ENCODE measurements at places on chromosomes 12 and 14.

DNA sequence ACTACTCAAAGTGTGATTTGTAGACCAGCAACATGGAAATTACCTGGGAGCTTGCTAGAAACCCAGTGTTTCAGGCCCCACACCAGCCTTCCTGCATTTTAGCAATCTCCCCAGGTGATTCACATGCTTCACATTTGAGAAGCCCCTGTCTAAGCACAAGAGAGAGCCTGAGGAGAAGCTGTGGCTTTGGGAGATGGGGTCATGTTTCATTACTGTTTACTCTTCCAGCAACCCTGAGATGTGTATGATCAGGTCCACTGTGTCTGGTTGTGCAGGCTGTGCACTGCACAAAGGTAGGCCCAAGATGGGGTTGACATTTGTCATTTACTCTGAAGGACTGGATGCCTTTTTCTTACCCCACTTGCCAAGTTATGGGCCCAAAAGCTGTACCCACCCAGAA, 190.1 kb downstream of the SLC41A2 start:
- DNase-seq = no peak

- DNase-seq = no peak
Observed at GRCh38 chr12:59500335-59500734, 95.5 kb upstream of the SLC16A7 start.

DNA sequence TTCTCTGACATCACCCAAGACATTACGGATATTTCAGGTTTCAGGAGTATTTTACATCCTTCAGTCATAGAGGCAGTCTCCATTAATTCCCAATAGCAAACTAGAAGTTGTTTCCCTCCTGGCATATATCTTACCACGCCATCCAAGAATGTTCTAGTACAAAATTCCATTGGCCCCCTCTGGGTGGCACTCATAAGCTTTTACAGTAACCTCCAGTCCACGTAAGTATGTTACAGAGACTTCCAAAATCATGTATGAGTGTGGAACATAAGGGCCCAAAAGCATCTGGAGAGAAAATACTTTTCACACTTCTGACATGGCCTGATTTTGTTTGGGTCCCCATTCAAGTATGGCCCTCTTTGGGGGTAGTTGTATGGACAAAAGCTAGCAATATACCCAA, 58.1 kb upstream of the DHRS4 start:
- no peak for DNase-seq

DNA sequence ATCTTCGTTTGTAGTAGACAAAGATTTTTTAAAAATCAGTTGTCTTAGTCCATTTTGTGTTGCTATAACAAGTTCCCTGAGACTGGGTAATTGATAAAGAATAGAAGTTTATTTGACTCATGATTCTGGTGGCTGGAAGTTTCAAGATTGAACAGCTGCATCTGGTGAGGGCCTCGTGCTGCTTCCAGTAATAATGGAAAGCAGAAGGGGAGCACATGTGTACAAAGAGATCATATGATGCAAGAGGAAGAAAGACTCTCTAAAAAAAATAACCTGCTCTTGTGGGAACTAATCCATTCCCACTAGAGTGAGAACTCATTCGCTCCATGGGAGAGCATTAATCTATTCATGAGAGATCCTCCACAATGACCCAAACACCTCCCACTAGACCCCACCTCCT, 24.8 kb downstream of the MUCL1 start:
- DNase-seq = no peak

DNA sequence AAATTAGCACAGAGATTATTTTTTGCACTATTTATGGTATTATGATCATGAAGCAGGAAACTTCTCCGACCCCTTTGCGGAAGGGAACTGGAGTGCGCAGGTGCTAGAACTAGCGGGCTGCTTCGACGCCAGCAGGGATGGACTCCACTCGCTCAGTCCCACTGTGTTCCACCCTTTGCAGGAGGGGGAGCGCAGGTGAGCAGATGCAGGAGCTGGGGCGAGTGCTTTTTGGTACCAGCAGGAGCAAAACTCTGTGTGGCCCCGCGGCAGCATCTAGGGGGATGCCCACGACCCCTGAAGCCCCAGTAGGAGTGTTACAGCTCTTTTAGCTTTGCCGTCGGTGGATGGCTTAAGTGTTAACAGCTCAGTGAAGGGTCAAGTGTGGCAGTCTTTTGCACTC, 113.9 kb downstream of the TMEM132D start:
- no peak for DNase-seq

- no peak for DNase-seq
Observed at GRCh38 chr12:69457433-69457832, 12.8 kb upstream of the FRS2 start.

GRCh38 chr14:100522616-100523099, 64.6 kb downstream of the BEGAIN start:
- no peak for DNase-seq

GRCh38 chr12:90938451-90938850, 16.5 kb downstream of the CCER1 start:
- DNase-seq = no peak

- DNase-seq = no peak
Observed at GRCh38 chr12:26126340-26127284, 1.8 kb upstream of the BHLHE41 start.

- no peak for DNase-seq
Observed at GRCh38 chr12:70007687-70008086, 182.7 kb downstream of the MYRFL start.

DNA sequence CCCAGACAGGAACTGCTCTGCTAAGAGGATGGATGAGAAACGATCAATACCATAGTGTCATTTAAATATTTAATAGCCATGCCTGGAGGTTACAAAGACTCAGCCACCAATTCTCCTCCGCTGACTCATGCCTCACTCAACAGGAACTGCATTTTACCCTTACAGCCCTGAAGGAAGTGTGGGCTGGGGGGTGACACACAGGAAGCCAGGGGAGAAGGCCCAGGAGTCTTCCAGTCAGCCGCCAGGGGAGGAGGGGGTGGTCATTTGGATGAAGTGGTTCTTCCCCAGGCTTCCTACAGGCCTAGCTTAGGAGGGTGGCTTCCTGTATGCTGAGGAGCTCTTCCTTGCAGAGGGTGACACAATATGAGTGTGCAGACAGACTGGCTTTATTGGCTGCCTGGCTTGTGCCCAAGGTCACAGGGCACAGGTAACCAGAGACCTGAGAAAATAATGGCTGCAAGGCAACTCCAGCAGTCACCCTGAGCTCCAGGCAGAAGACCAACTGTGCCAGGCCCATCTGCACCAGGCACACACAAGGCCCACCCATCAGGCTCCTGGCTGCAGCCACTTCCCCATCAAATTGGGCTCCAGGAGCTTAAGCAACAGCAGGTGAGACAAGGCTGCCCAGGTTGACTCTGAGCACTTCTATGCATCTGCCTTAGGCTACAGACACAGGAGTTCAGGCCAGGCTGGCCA, 30.6 kb upstream of the RPLP0 start:
- no peak for DNase-seq

DNA sequence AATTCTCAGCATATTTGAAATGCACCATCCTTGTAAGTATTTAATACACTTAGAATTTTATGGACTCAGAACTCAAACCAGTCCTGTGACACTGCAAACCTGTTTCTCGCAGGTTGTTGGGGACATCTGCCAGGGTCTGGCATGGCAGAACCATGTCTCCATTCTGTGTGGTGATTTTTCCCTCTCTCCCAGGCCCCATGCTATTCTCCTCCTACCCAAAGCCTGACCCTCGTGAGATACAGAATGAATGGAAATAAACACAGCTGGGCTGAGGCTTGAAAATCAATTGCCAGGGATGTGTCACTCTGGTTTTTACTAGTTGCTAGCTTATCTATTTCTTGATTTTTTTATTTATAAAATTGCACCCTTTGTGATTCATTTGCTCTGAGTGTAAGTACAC, 19.8 kb downstream of the TPH2 start:
- DNase-seq = no peak

GRCh38 chr12:103956509-103957027, 9.1 kb upstream of the TDG start:
- no peak for DNase-seq

DNA sequence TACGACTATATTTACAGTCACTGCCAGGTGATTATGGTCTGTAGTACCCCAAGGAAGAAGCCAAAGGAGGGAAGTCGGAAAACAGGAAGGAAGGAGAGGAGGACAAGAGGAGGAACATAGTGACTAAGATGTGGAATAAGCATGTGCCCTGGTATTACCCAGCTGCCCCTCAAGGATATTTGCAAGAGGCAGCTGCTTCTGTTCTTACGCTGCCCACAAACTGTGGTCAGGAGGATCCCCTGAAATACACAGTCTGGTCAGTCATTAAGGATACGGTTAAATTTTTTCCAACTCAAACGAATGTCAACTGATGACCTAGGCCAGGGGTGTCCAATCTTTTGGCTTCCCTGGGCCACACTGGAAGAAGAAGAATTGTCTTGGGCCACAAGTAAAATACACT, 126.5 kb downstream of the CMAS start:
- no peak for DNase-seq

GRCh38 chr12:39036105-39036504, 130.7 kb upstream of the CPNE8 start:
- no peak for DNase-seq

DNA sequence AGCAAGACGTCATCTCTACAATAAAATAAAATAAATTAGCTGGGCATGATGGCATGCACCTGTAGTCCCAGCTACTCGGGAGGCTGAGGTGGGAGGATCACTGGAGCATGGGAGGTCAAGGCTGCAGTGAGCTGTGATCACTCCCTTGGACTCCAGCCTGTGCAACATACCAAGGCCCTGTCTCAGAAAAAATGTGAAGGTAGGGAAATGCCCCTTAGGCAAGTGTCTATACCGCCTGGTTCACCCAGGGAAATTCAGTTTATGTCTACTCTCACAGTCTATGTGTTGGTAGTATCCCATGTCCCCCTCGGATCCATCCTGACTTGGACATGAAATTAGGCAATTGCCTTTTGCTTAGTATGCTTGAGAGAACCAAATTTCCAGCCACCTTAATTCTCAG, 88.4 kb upstream of the TMEM132C start:
- DNase-seq = no peak

Data from GM12864 (cell line).